GM06990 (cell line): ENCODE measurements at places on chromosomes 1 and 21.

- no peak for DNase-seq
Measured at GRCh38 chr1:30788580-30789387, 31.2 kb upstream of the LAPTM5 start.

DNA sequence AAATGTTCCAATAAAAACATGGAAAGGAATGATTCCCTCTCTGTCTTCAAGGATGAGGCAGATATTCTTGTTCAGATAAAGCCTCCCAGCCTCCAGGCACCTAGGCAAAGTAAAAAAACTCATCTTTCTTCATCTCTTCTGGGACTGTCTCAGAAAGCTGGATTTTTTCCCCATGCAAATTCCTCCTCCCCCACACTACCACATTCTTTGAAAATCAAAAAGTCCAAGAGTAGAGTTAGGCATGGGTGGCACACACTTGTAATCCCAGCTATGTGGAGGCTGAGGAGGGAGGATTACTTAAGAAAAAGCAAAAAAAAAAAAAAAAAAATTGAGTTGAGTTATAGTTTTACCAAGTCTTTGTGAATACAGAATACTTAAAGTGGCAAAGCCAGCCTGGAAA is 82.8 kb downstream of the GLUL start:
- DNase-seq, result no peak

DNA sequence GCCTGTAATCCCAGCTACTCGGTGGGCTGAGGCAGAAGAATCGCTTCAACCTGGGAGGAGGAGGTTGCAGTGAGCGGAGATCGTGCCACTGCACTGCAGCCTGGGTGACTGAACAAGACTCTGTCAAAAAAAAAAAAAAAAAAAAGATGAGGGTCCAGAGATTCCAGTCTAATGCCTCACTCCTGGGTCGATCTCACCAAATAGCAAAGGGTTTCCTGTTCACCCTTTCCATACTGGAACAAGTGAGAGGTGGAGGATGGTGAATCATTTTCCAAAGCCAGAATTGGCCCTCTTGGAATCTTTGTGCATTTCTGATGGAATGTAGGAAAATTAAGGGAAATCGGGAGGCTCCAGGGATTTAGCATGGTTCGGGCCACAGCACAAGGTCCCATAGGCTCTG is 58.1 kb upstream of the ZNF648 start:
- no peak for DNase-seq

GRCh38 chr1:187465441-187465840 is 636.7 kb downstream of the PLA2G4A start:
- DNase-seq, result no peak

- DNase-seq, result no peak
Measured at GRCh38 chr1:229205854-229206253, 65.1 kb upstream of the RAB4A start.

- no peak for DNase-seq
Measured at GRCh38 chr1:227557962-227558725, 5.2 kb upstream of the ZNF678 start.

DNA sequence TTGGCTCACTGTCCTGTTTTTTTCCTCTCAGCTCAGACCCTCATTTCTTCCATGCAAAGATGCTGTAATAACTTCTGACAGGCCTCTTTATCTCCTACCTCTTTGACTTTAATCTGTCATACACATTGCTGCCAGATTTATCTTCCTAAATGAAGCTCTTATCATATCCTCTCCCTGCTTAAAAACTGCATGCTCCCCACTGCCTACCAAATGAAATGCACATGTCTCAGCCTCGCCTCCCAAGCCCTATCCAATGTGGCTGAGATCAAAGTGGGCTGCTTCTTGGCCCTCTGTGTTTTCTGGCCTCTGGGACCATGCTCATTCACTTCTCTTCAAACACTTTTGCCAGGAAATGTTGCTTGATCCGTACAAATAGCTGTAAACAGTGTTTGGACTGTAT is 38.3 kb downstream of the IRF2BP2 start:
- no peak for DNase-seq

DNA sequence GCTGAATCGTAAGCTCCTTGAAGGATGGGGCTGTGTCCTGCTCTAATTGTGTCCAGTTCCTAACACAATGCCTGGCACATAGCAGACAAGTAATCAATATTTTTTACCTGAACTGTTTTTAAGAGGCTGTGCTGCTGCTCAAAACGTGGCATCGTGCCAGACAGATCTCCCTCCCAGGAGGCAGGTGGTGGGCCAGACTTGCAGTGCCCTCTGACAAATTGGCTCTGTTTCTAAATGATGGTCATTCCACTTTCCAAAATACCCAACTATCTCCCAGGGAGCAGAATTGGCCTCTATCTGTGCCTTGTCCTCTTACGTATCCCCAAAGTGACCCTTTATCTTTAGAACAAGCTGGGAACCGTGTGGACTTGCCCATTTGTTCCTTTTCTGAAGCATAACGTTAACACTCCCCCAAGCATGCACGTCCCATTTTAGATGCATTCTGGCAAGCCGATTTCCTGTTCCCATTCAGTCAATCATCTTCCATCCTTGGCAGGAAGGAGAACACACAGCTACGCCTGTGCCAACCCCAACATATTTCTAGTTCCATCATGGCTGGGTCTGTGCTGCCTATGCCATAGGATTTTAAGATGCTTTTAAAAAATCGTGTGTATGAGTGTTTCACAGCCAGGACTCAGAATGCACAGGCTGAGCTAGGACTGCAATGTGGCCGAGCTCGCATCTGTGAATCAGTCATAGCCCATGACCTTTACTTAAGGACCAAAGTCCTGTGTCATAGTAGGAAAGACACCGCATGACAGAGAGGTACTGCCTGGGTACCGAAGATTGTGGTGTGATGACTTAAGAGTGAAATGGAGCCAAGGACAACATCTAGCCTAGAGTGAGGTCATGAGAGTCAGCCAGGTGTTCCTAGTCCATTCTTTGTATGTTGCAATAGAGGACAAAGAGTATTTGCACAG is 408.6 kb downstream of the PRDM2 start:
- no peak for DNase-seq

- DNase-seq, result no peak
Measured at GRCh38 chr1:94309216-94309615, 71.8 kb upstream of the ARHGAP29 start.

DNA sequence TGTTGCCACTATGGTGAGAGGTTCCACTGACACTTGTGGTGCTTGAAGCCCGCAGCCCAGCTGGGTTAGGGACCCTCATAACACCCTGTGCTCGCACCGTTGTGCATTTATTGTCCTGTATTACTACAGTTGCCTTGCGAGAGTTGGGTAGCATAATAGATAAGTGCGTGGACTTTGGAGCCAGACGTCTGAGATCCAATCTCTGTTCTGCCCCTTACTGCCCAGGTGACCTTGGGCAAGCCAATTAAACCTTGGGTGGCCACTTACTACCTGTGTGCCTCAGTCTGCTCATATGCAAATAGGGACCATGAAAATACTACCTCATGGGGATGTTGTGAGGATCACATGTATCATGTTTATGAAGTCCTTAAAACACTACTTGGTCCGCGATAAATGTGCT is 13.3 kb downstream of the C8B start:
- no peak for DNase-seq

GRCh38 chr1:29744684-29745490 is 508.6 kb downstream of the PTPRU start:
- DNase-seq, result no peak

DNA sequence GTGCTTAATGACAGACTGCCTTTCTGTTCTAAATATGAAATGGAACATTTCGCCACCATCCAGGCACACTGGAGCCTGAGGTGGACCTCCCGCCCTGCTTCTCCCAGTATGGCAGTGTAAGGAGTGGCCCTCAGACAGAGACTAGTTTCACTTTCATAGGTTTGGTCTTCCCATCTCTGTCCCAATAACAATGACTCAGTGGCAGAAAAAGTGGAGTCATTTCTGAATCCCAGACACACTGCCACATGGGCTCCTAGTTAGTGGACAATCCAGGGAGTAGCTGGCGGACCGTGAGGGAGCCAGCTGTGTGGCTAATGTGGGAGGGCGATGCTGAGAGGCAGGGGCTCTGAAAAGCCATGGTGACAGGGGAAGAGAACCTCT is 95.6 kb upstream of the TSPAN2 start:
- DNase-seq, result no peak

- no peak for DNase-seq
Measured at GRCh38 chr1:151284013-151284577, 2.0 kb downstream of the ZNF687 start.

DNA sequence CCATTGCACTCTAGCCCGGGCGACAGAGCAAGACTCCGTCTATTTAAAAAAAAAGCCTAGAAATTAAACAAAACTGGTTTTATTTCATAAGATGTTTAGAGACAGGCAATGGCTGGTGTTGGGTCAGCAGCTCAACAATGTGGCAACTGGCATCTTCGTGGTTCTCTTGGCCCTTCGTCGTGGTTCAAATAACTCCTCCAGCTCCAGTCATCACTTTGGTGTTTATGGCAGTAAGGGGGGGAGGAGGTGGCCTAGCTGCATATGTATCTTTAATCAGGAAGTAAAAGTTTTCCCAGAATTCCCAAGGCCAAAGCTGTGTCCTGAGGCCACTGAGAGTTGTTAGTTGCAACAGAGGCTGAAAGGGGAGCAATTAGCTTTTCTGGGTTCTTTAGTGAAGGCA is 13.0 kb upstream of the LTN1 start:
- no peak for DNase-seq

DNA sequence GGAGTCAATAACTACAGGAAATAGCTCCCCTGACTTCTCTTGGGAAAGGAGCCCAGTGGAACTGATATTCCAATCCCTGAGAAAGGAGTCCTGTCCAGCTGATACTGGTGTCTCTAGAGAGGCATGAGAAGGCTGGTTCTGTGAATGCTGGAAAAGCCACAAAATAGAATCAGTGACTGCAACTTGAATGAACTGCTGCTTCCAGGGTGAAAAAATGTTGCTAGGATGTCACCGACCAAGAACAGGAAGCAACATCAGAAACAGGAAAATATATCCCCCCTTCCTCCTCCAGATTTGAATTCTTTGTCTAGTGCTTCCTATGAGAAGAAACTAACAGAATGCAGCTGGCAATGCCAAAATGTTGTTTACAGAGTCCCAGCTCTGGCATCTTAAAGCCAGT is 269.3 kb upstream of the LYPLAL1 start:
- no peak for DNase-seq

GRCh38 chr1:115530407-115530806 is 111.4 kb upstream of the VANGL1 start:
- DNase-seq, result no peak

GRCh38 chr1:229305392-229305791 is 34.5 kb downstream of the RAB4A start:
- DNase-seq, result no peak

GRCh38 chr1:216823731-216824130 is 100.5 kb upstream of the ESRRG start:
- no peak for DNase-seq

- DNase-seq, result no peak
Measured at GRCh38 chr1:198119906-198120305, 36.9 kb upstream of the NEK7 start.

DNA sequence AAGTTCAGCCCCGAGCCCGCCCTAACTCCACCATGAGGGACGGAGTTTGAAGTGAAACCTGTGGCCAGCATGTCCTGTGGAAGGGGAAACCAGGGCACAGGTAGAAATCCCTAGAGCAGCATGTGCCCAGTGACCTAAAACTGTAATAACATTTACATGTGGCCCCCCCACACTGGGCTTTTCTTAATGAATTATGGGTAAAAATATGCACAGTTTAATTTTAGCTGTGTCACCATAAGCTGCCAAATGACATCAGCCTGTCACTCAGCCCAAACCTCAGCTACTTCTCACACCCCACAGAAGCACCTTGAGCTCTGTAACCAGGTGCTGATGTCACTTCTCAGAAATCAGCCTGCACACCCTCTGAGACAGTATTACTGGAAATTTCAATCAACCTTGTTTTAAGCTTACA is 50.0 kb upstream of the SLC19A1 start:
- DNase-seq, result peak; percentile 65

DNA sequence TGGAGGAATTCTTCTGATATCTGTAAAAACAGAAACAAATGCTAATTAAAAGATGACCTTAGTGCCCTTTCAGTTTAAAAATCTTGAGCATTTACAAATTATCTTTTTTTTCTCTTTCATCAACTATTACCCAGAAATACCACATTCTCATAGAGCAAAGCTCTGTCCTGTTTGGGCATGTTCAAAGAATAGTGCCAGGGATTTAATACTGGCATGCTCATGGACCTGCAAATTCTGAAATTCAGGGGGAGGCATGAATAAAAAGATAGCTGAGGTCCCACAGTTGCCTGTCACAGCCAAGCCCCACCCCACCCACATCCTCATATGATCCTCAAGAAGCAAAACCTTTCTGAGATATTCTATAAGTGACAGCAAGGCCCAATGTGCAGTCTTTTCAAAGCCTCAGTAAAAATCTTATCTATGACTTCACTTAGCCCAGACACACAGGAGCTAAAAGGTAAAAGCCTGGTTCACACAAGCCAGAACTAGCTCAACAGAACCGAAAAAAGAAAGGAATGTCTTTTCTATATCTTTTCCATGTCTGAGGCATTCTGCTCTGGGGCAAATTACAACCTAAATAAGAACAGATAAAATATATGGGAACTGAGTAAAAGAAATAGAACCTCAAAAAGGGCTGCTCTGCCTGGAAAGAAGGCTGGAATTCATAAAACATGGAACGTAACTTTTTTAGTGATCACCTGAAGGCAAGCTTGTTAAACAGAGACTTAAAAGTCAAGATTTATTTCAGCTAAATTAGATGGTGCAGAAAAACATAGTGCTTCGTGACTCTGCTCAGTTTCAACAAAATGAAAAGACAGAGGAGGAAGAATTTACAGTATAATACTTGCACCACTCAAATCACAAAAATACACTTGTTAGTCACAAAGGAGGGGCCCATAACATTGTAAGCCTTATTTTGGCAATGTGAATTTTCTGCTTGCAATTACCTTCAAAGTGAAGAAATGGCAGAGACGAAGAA is 11.0 kb downstream of the WLS start:
- no peak for DNase-seq

DNA sequence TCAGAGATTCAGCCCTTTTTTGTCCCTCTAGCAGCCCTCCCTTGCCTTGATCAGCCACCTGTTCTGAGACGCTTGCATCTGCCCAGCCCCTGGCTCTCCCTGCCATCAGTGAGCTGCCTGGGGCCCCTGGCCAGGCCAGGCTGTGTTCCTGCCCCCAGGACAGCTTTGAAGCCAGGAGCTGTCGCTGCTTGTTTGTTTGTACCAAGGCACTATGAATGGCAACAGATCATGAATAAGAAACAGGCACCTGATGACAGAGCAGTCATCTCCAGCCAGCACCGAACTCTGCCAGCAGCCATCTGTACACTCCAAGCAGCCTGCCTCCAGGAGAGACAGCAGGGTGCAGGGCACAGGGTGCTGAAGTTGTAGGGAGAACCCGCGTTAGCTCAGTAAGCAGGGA is 8.1 kb upstream of the VWA5B1 start:
- no peak for DNase-seq
